Naive thymus-derived CD4-positive, alpha-beta T cell (primary cell): ENCODE measurements at places on chromosomes 6 and 20.
A peak's percentile ranks its signal among the peaks of the same experiment; 100 is the strongest.

DNA sequence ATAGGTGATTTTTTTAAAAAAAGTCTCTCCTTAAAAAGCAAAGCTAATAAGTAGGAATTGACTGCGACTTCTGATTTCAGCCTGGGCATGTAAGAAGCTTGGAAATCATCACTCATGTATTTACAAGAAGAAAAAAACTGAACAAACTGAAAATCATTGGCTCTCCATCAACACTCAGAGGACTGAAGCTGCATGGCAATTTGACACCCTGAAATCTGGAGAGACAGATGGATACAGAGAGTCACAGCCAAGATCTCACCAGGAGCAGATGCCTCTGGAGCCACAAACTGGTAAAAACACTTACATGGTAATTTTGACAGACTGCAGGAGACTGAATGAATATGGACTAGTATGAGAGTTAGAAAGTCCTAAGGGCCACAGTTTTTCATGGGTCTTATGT is 191.2 kb upstream of the TCF21 start:
- DNase-seq = no peak
- H3K27ac ChIP-seq = no peak overlapping the region
- H3K4me3 ChIP-seq = no peak overlapping the region
- H3K36me3 ChIP-seq = no peaks in the 10 kb centered on the region

- H3K27ac ChIP-seq = no peak overlapping the region
- H3K4me3 ChIP-seq = no peak overlapping the region
- no peaks in the 10 kb centered on the region for H3K36me3 ChIP-seq
- H3K4me1 ChIP-seq = no peaks in the 10 kb centered on the region
- DNase-seq = no peak
Measured at GRCh38 chr6:150880336-150880735, 14.8 kb downstream of the MTHFD1L start.

- no peaks in the 10 kb centered on the region for H3K4me1 ChIP-seq
- H3K4me3 ChIP-seq = no peak overlapping the region
- H3K27me3 ChIP-seq = no peaks in the 10 kb centered on the region
- no peaks in the 10 kb centered on the region for H3K36me3 ChIP-seq
- DNase-seq = no peak
Measured at GRCh38 chr6:140653972-140654371, 1279.5 kb upstream of the CITED2 start.

DNA sequence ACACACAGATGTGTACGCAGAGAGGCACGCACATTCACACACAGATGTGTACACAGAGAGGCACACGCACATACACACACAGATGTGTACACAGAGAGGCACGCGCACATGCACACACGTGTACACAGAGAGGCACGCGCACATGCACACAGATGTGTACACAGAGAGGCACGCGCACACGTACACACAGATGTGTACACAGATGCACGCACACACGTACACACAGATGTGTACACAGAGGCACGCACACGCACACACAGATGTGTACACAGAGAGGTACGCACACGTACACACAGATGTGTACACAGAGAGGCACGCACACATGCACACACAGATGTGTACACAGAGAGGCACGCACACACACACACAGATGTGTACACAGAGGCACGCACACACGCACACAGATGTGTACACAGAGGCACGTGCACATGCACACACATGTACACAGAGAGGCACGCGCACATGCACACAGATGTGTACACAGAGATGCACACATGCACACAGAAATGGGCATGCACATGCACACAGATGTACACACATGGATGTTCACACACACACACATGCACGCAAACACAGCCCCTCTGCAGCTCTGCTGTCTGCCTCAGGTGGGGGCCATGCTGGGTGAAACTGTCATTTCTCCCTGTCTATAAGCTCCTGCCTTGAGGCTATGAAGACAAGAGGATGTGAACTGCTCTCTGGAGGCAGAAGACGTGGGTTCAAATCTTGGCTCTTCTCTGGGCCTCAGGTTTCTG is 14.3 kb upstream of the MYT1 start:
- H3K4me1 ChIP-seq = no peaks in the 10 kb centered on the region
- DNase-seq = no peak
- H3K27me3 ChIP-seq = no peaks in the 10 kb centered on the region
- H3K36me3 ChIP-seq = no peaks in the 10 kb centered on the region
- H3K27ac ChIP-seq = no peak overlapping the region

DNA sequence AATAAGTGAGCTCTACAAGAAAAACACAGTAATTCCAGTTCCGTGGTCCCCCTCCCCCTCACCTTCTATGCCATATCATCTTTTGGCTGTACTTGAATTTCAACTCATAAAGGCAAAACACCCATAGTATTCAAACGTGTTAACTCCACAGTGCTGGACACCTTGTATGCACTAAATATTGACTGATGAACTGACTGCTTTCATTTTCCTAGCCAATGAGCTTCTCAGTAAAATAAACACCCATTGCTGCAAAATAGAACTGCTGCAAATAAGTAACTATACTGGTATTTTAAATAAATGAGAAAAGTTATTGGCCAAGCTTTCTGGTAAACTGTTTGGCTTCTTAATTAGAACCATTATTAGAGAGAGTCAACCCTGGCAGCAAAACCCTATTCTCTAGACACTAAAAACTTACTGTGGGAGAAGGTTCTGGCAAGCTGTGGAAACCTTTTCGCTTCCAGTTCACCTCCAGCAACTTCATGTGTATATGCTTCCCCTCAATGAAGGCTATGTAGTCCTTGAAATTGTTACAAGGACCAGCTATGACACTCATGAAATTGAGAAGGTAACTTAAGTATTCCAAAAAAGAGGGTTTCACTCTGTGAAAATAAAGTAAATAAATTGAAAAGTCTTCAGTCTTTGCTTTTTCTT is 86.0 kb downstream of the MBOAT1 start:
- no peaks in the 10 kb centered on the region for H3K36me3 ChIP-seq
- no peak overlapping the region for H3K27ac ChIP-seq
- DNase-seq = no peak
- no peak overlapping the region for H3K4me3 ChIP-seq
- no peaks in the 10 kb centered on the region for H3K27me3 ChIP-seq
- H3K4me1 ChIP-seq = no peaks in the 10 kb centered on the region

- DNase-seq = no peak
- no peaks in the 10 kb centered on the region for H3K27me3 ChIP-seq
- no peaks in the 10 kb centered on the region for H3K36me3 ChIP-seq
- peaks cover 25% of the 10 kb centered on the region for H3K4me1 ChIP-seq
Measured at GRCh38 chr20:38855356-38855755, 49.9 kb downstream of the PPP1R16B start.

DNA sequence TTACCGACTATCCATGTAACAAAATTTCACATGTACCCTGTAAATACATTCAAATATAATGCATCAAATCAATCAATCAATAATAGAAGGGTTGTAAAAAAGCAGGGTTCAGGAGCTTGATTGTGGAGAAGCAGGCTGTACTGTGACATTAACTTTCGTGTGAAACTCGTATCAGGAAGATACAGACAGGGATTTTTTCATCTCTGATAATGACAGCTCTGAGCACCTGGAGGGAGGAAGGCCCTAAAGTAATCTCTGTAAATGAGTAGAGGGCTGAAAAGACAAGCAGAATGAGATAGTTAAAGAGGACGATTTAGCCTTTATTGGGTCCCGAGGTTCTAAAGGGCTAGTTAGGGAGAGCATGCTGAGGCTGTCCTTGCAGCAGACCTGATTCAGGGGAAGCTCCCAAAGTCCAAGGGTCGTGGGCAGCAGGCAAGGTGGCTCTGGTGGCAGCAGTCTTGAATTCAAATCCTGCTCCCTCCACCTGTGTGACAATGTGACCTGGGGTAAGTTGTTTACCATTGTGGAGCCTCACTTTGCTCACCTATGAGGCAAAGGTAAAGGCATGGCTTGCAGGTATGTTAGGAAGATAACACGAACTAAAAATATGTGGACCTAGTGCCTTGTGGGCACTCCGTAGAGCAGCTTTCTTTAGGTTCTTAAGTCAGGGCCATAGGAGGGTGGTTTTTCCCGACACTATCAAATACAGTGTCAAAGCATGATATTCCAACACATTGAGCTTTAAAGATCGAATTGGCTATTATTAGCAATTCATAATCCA is 219.4 kb upstream of the MYLIP start:
- no peak overlapping the region for H3K27ac ChIP-seq
- H3K36me3 ChIP-seq = no peaks in the 10 kb centered on the region
- H3K27me3 ChIP-seq = no peaks in the 10 kb centered on the region
- no peak for DNase-seq
- H3K4me1 ChIP-seq = no peaks in the 10 kb centered on the region
- no peak overlapping the region for H3K4me3 ChIP-seq

DNA sequence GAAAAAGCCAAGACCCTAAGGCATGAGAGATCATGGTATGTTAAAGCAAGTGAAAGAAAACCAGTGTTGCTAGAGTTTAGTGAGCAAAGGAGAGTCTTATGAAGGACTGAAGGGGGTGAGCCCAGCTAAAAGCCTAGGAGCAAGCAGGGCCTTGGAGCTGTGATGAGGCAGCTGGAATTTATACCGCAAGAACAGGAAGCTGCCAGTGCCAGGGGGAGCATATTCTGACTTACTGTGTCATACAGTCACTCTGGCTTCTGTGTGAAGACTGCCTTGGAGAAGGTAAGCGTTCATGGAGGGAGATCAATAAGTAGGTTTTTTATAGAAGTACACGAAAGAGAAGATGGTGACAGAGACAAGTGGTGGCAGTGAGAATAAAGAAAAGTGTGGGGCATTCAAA is 308.9 kb upstream of the THEMIS start:
- H3K4me1 ChIP-seq = no peaks in the 10 kb centered on the region
- no peaks in the 10 kb centered on the region for H3K27me3 ChIP-seq
- no peaks in the 10 kb centered on the region for H3K36me3 ChIP-seq
- H3K27ac ChIP-seq = no peak overlapping the region
- no peak for DNase-seq
- H3K4me3 ChIP-seq = no peak overlapping the region

DNA sequence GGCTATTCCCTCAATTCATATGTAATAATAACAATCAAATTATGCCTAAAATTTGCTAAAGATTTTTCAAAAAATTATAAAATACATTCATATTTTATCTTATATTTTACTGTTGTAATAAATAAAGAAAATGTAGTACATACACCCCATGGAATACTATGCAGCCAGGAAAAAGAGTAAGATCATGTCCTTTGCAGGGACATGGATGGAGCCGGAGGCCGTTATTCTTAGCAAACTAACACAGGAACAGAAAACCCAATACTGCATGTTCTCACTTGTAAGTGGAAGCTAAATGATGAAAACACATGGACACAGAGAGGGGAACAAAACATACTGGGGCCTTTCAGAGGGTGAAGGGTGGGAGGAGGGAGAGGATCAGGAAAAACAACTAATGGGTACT is 584.2 kb upstream of the MMS22L start:
- DNase-seq = no peak
- no peak overlapping the region for H3K4me3 ChIP-seq
- H3K27me3 ChIP-seq = no peaks in the 10 kb centered on the region
- no peak overlapping the region for H3K27ac ChIP-seq
- H3K36me3 ChIP-seq = no peaks in the 10 kb centered on the region
- no peaks in the 10 kb centered on the region for H3K4me1 ChIP-seq

DNA sequence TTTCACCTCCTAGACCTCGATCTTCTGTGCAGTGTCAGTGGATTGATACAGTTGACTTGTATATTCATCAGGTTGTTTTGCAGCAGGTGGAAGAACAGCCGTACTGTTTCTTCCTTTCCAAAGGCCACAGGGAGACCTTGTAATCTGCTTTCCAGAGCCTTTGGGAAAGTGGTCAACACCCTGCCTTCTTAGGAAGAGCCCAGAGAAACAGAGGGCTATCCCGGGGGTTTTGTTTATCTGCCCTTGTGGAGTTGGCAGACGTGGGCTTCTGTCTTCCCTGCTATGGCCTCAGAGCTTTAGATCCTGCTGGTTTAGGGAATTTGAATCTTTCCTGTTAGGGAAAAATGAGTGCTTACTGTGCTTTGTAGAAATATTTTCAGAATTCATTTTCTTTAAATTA is 19.6 kb downstream of the STX16 start:
- no peak overlapping the region for H3K27ac ChIP-seq
- peaks cover 68% of the 10 kb centered on the region for H3K36me3 ChIP-seq
- no peaks in the 10 kb centered on the region for H3K4me1 ChIP-seq
- no peaks in the 10 kb centered on the region for H3K27me3 ChIP-seq
- no peak overlapping the region for H3K4me3 ChIP-seq

DNA sequence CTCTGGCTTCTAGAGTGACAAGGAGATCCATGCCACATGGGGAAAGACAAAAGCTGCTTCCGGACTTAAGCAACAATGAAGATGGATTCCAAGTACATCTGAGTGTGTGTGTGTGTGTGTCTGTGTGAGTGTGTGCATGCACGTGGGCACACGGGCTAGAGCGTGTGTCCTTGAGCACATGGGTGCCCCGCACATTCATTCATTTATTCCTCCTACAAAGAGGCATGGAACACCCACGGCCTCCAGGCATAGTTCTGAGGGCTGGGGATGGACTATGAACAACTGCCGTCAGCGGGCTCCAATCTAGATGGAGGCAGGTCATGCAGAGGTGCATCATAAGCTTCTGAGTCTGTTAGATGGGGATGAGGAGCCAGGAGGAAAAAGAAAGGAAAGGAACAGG is 49.1 kb downstream of the GRM4 start:
- no peak for DNase-seq
- no peaks in the 10 kb centered on the region for H3K27me3 ChIP-seq
- H3K27ac ChIP-seq = no peak overlapping the region
- H3K36me3 ChIP-seq = no peaks in the 10 kb centered on the region
- no peaks in the 10 kb centered on the region for H3K4me1 ChIP-seq
- H3K4me3 ChIP-seq = no peak overlapping the region

GRCh38 chr6:125886021-125886420 is 70.5 kb upstream of the HINT3 start:
- no peak overlapping the region for H3K4me3 ChIP-seq
- H3K4me1 ChIP-seq = no peaks in the 10 kb centered on the region
- DNase-seq = no peak
- H3K36me3 ChIP-seq = no peaks in the 10 kb centered on the region
- no peak overlapping the region for H3K27ac ChIP-seq

- no peaks in the 10 kb centered on the region for H3K4me1 ChIP-seq
- no peak for DNase-seq
- H3K36me3 ChIP-seq = no peaks in the 10 kb centered on the region
- H3K27ac ChIP-seq = no peak overlapping the region
- H3K27me3 ChIP-seq = no peaks in the 10 kb centered on the region
Measured at GRCh38 chr20:270517-270916, 13.0 kb downstream of the DEFB132 start.

GRCh38 chr6:117206522-117206921 is 58.8 kb upstream of the VGLL2 start:
- no peak for DNase-seq
- H3K36me3 ChIP-seq = no peaks in the 10 kb centered on the region
- no peak overlapping the region for H3K4me3 ChIP-seq

GRCh38 chr6:111992851-111993250 is 61.1 kb upstream of the CCN6 start:
- H3K4me1 ChIP-seq = peaks cover 45% of the 10 kb centered on the region
- H3K27me3 ChIP-seq = no peaks in the 10 kb centered on the region
- peak overlapping the region; percentile 6 for H3K4me3 ChIP-seq
